ENCODE measurements at places on chromosomes 11 and 22. TPM values are rescaled to one million over a fixed set of nuclear protein-coding genes. Genes with fewer than 3 reads are reported as not detected.

Gene PRRG4
- total RNA-seq: under 0.01 TPM

Gene SYT12
- 0.14 TPM for total RNA-seq

Gene CLNS1A
- total RNA-seq: 204 TPM

Gene RBX1
- total RNA-seq: 28.6 TPM

Gene NLRP14
- total RNA-seq: not detected

Gene TRAPPC4
- total RNA-seq: 115 TPM

Gene FAM83F
- not detected for total RNA-seq

Gene TMEM191B
- 0.97 TPM for total RNA-seq

Gene CSRP3
- total RNA-seq: not detected

Gene SLC29A2
- total RNA-seq: 0.97 TPM

Gene TSPAN18
- 0.30 TPM for total RNA-seq

Gene NCR3LG1
- 11.1 TPM for total RNA-seq

Gene TCIRG1
- total RNA-seq: 115 TPM

Gene GNAZ
- 7.4 TPM for total RNA-seq

Gene RBMXL2
- not detected for total RNA-seq

Gene HBE1
- total RNA-seq: 0.23 TPM

Gene LRRC55
- total RNA-seq: not detected

Gene SMCO4
- total RNA-seq: 5.2 TPM

Gene ARHGAP20
- total RNA-seq: 4.5 TPM

Gene ILK
- total RNA-seq: 176 TPM

Gene PTGDR2
- total RNA-seq: 0.05 TPM

Gene NPTXR
- 38.4 TPM for total RNA-seq

Gene LAMTOR1
- total RNA-seq: 62.6 TPM
